ENCODE measurements at places on chromosomes 7 and 10.
A peak's percentile ranks its signal among the peaks of the same experiment; 100 is the strongest.

- peak; percentile 63 for DNase-seq
Observed at GRCh38 chr10:91796331-91797047, 1.7 kb upstream of the TNKS2 start.

GRCh38 chr10:1434202-1434601 is 303.1 kb downstream of the ADARB2 start:
- no peak for DNase-seq

GRCh38 chr10:63396133-63396761 is 69.5 kb downstream of the JMJD1C start:
- DNase-seq = no peak

- no peak for DNase-seq
Observed at GRCh38 chr7:8146106-8146787, 115.7 kb downstream of the ICA1 start.

DNA sequence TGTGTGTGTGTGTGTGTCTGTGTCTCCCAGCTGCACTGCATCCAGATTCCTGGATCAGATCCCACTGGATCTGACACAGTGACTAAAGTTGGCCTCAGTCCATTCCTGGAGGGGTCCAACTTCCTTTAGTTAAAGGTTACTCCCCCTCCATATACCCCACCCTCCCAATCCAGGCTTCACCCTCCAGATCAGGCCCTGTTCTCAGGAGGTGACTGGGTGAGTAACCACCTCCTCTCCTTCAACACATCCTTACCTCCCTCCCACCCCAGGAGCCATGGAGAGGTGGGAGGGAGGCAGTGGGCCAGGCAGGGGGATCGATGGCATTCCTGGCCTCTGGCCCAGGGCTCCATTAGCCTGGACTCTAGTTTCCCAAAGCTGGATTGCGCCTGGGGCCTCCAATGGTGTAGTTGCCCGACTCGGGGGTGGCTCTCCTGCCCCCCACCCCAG is 11.3 kb downstream of the KCNIP2 start:
- peak; percentile 19 for DNase-seq

- DNase-seq = no peak
Observed at GRCh38 chr7:555551-556160, 36.0 kb upstream of the PDGFA start.

DNA sequence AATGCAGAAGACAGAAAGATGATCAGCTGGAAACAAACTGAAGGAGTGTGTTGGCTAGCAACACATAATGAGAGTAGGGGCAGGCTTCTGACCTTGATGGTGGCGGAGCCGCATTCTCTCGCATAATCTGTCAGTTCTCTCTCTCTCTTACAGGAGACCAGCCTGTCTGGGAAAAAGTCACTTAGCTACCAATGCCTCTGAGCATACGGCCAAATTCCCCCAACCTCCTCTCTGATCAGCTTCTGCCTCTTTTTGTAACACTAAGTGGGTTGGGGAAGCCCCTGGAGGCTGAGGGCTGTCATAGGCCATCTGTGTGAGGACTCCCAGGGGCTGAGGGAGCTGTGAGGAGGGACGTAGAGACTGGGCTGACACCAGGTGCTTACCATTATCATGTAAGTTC is 104.6 kb downstream of the HIPK2 start:
- DNase-seq = peak; percentile 60

DNA sequence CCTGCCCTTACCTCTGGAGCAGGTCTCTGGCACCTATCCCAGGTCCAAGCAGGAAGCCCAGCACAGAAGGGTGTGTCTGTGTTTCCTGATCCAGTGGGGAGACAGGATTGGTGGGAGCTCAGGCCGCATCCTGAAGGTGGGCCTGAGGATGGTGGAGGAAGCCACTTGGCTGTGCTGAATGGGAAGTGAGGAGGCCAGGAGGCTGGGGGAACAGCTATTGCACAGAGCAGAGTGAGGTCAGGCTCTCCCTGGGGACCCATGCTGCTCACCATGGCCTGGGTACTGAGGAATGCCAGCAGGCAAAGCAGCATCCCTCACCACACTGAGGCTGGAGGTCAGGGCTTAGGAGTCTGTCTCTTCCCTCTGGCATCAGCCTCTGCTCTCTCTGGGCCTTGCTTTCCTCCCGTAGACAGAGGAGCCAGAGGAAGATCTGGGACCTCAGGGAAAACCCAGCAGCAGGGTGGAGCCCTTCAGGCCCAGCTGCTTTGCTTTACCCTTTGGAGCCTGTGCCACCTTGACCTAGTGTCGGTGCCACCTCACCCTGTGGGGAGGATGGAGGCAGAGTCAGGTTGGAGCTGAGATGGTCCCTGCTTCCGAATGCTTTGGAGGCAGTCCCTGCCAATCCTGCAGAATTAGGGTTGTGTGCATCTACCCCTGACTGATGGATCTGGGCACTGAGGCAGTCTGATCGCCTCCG is 39.0 kb downstream of the CDH23 start:
- DNase-seq = no peak

GRCh38 chr7:2483494-2483893 is 7.3 kb upstream of the GRIFIN start:
- DNase-seq = no peak

DNA sequence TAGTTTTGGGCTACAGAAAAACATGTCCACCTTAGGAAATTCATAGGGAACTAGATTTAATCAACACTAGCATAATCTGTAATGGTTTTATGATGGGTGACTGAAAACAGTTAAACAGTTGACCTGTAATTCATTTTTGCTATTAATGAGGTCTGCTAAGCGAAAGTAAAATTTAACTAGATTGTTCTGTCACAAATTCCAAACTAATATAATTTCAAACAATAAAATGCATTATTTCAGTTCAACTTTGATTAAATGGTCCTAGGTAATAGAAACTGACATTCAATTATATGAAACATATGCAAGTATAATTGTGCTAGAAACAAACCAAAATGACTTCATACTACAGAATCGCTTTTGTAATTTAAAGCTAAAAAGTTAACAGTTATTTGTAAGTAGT is 6.9 kb downstream of the NOC3L start:
- no peak for DNase-seq

DNA sequence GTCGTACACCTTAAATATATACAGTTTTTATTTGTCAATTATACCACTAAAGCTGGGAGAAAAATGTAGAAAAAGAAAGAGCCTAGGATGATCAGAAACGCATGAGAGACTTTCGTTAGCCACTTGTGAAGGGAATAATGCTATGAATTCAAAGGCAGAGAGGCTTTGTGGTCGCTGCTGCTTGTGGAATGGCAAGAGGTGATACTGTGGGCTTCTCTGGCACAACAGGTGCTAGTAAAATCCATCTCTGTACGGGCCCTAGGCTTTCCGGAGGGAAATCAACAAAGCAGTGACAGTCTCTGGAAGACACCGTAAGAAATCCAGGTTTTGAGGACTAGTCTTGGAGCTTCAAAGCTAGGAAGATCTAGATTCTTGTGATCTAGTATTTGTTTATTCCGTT is 52.6 kb downstream of the LRRC72 start:
- DNase-seq = no peak

DNA sequence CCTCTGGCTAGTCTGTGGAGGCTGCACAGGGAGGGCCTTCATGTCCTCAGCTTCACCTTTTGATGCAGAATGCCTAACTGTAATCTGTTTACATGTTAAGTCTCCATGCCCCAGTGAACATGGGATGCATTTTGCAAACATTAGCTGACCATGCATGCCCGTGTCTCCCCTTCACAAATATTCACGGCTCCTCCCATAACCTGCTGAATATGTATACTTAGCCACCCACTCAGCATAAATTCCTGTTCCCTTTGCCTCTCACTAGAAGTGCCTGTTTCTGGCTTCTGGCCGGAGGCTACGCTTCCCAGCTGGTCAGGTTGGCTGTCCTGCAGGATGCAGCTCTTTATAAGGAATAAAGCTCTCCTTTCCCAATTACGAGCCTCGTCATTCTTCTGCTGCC is 552.7 kb downstream of the DNAJB6 start:
- no peak for DNase-seq

GRCh38 chr10:103244666-103245271 is 918 bp upstream of the RPEL1 start:
- peak; percentile 81 for DNase-seq

DNA sequence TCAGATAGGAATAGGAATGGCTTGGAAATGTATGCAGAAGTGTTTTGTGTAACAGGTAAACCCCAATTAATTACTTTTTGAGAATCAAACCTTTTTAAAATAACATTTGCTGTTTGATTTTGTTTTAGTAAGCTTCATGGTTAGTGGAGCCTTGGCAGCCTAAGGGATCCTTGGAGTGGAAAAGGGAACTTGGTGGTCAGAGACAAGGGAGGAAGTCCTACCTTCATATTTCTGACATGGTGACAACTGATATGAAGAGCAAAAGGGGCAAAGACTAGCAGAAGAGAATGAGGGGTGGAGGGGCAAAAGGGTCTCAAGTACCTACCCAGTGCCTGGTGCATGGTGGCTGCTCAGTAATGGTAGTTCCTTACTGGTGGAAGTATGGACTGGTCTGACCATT is 32.3 kb downstream of the AHCYL2 start:
- no peak for DNase-seq

DNA sequence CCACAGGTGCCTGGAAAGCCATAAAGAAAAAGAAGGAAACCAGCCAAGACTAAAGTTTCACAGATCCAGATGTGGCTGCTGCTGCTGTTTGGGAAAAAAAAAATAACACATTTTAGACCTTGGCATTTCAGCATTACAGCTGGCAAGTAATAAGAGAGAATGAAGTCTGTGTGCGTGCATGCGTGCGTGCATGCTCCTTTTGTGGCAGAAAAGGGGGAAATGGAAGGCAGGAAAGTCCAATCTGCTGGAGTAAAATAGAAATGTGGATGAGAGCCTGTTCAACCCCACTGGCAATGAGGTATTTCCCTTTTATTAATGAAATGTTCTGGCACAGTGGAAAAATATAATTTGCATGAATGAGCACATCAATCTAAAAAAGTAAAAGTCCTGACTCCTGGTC is 137.0 kb upstream of the SEMA3A start:
- no peak for DNase-seq

- DNase-seq = no peak
Observed at GRCh38 chr10:43585046-43585445, 10.6 kb upstream of the ZNF239 start.

- DNase-seq = no peak
Observed at GRCh38 chr10:77527839-77528238, 109.8 kb downstream of the KCNMA1 start.

- no peak for DNase-seq
Observed at GRCh38 chr7:94971051-94971867, 63.9 kb downstream of the PPP1R9A start.

DNA sequence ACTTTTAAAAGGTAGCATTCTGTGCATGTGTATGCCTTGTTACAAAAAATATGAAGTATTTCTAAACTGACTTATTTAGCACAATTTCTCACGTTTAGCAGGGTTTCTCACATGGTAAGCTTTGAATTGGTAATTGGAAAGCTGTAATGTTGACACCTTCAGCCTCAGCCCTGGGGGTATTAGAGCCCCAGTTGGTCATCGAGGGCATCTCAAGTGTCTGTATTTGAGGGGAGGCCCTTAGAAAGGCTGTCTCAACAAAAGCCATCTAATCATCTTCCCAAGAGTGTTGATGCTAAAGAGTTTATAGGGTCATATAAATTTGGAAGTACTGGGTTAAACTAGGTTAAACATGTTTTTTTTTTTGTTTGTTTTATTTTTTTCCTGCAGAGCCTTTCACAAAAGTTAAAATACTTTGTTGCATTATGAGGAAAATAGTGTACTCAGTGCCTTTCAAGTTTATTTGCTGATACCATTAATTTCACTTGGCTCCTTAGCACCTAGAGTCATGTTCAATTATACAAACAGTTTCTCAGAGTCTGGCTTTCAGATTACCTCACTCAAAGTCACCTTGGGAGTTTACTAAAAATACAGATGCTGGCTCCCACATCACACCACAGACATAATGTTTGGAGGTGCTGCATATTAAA is 134.0 kb downstream of the CD36 start:
- DNase-seq = no peak

- DNase-seq = no peak
Observed at GRCh38 chr10:62805231-62806099, 945 bp downstream of the ADO start.

DNA sequence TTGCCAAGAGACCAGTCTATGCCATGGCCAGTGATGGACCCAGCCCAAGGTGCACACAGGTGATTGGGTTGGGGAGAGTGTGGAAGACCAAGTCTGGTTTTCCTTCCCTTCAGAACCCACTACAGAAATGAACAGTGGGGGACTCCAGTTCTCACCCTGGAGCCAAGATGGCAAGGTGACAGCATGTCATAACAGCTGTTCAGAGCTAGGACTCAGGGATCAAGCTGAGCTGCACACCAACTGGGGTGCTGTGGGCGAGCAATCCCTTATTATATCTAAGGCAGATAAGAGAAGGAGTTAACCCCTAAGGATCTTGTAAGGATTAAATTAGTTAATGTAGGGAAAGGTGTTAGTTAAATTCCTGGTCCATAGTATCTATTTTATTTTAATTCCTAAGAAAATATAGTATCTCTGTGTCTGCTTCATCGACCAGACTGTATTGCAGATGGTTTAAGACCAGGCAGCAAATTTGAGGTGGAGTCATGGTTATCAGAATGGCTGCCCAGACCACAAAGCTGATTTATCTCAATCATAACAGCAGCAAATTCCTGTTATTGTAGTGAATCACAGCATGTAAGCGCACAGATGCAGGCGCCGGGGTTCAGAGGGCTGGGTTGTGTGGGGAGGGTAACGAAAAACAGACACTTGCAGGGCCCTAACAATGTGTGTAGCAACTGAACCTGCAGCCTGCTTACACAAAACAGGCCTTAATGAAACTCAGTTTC is 208.7 kb upstream of the ZNF32 start:
- DNase-seq = no peak

DNA sequence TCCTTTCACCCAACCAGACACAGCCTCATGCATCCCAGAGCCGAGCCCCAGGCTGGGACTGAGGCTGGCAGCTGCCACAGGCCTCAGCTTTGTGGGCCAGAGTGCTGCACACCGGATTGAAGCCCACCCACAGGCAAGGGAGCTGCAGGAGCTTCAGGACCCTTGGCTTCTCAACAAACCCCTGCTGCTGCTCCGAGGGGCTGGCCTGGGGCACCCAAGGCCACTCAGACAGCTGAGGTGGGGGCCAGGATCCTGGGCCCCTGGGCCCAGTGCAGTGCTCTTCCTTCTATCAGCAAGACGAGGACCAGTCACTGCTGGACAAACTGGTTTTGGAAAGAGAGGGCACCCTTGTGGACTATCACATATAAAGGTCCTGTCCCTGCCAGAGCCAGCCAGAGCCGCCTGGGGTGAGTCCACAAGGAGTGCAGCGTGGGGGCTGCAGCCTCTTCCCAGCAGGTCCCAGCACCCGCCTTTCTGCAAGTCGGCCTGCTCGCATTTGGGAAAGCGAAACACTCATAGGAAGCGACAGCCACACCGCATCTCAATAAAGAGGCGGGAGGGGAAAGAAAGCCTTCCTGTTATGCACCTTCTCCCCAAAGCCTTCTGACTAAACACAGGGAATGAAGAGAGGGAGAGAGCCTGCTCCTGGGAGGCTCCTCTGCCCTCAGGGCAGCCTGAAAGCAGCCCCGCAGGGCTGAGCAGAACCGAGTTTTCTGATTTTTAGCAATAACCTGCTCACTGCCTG is 9.5 kb upstream of the TCERG1L start:
- DNase-seq = no peak

DNA sequence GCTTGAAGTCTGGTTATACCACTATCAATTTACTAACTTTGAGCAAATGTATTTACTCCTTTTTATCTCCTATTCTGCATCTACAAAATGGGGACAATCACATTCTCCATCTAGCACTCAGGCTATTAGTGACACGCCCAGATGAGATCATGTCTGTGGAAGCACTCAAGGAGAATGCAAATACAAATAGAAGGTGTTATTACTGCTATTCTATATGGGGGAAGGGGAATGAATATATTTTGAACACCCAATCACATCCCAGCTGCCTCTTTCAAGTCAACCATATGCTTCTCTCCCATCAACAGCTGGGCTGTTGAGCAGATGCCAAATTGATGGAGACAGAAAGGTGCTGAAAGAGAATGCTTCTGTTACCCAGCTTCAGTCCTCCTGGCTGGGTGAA is 23.5 kb downstream of the SGMS1 start:
- no peak for DNase-seq
